ENCODE measurements at places on chromosomes 5 and 9.
A peak's percentile ranks its signal among the peaks of the same experiment; 100 is the strongest.

DNA sequence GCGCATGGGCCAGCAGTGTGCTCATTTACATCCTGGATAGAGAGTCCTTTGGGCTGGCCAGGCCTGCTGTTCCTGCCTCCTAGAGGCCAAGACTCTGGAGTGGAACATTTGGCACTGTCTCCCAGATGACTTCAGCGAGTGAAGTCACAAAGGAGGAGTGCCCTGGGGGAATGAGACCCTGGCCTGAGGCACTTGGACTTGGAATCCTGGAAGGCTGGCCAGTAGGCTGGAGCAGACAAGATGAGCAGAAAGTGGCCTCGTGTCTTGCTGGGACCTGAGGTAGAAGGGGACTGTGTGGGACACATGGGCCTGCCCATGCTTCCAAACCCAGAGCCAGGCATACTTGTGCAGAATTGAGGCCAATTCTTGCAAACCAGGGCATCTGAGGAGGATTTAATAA is at the start of gene TSSK1B:
TSS of gene TSSK1B (minus strand) at position 101 of the 400 bp plus-strand sequence. CDS start 150 bp downstream, outside the sequence.
- DNase-seq = no peak

DNA sequence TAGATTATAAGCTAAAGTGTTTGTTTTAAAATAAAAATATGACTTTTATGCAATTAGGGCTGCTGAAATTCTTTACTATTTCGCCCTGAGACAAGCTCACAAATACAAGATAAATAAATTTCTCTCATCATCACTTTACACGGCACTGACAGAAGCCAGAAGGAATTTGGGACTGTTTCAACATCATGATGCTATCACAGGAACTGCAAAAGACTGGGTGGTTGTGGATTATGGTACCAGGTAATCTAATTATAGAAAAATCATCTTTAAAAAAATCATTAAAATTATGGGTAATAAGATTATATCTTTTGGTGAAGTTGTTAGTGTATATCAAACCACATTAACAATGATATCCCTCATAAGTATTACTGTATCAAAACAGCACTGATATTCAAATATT is 95.0 kb downstream of the MAN2A1 start:
- no peak for DNase-seq

GRCh38 chr9:132605387-132605786 is 23.0 kb downstream of the BARHL1 start:
- no peak for DNase-seq

DNA sequence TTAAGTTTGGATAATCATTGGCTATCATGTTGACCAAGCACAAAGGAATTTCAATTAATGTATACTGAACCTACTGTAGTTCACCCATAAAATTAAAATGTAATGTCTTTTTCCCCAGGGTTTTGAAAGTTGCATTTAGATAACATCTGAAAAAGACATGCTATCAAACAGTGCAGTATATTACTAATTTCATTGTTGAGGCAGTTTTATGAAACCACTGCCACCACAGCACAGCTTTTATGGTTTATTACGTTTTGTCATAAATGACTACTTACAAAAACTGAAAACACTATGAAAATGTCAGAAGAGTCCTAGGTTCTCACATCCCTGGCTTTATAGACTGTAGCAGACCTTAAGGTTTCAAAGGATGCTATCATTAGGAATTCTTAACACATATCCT is 32.0 kb upstream of the HAPLN1 start:
- no peak for DNase-seq

DNA sequence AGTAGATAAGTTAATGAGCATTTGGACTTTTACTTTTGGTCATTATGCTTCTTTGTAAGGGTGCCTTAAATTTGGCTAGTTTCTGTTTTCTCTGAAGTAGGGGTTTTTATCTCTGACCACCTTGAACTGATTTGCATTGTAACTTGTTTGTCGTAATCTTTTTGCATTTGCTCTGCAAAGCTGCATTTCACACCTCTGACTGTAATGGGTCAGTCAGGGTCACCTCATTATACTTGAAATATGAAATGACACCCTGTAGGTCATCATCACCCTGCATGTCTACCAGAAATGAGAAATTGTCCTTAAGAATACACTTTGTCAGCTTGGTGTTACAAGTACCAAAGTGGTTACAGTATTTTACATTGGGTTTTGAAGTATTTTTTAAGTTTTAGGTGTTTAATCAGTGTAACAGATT is 74.0 kb downstream of the KCNN2 start:
- no peak for DNase-seq

- no peak for DNase-seq
Observed at GRCh38 chr5:128254789-128255188, 171.2 kb downstream of the SLC12A2 start.

DNA sequence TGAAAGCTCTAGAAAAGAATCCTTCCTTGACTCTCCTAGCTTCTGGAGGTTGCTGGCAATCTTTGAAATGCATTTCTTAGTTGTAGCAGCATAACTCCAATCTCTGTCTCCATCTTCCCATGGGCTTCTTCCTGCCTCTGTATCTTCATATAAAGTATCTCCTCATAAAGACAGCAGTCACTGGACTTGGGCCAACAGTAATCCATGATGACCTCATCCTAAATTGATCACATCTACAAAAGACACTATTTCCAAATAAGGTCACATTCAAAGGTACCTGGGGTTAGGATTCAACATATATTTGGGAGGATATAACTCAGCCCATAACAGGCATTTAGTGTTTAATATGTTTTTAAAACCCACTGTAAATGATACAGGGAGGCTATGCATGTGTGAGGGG is 123.3 kb downstream of the MLLT3 start:
- DNase-seq = no peak

DNA sequence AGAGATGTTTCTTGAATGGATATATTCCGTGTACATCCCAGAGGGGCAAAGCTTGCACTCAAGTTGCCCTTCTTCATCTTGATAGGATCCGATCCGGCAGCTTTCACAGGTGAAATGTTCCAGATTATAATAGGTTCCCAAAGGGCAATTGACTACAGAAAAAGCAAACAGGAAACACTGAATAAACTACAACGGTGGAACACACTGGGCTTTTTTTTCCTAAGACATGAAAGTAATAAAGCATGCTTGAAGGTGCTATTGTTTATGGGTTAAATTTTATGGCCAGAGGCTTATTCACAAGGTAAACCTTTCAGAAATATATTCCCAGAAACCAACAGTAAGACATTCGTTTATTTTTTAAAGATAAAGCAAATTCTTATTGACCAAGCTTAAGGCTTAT is 110.6 kb downstream of the SVEP1 start:
- no peak for DNase-seq

DNA sequence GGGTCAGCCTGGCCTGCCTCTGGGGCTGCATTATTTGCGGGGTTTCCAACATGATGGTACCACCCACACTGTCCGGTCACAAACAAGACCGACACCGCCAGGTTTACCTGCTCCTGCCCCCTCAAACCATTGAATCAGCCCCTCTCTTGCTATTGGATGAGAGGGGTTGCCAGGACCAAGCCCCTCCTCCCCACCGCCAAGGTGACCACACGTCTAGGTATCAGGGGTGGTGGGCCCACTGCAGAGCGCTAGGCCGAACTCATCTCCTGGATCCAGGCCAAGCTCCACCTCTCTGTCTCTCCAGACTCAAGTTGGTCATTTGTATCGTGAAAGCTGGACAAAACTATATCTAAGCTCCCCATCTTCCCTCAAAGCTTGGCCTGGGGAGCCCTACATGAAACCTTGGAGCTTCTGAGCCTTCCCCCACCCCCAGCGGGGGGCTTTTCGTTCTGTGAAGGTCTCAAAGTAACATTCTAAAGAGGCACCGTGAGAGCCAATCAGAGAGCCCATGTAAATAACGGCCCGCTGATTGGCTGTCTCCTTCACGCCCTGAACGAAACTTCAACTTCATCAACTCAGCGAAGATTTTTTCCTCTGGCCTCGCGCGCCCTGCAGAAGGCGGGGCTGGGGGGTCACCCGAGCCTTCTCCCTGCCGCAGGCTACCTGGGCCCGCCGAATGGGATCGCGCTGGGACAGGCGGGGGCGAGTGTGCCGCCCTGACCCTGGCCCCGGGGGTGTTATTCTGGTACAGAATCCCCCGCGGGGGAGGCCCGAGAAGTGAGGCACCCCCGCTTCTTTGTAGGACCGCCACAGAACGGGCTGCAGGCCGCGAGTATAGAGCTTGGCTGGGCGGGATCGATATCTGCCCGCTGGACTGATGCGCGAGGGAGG is 49.6 kb upstream of the PSD2 start:
- peak; percentile 17 for DNase-seq

GRCh38 chr9:99391937-99392594 is 170.0 kb downstream of the SEC61B start:
- DNase-seq = no peak

- DNase-seq = no peak
Observed at GRCh38 chr9:129586245-129586644, 34.7 kb downstream of the C9orf50 start.

- no peak for DNase-seq
Observed at GRCh38 chr9:82600536-82601292, 462.2 kb downstream of the RASEF start.

DNA sequence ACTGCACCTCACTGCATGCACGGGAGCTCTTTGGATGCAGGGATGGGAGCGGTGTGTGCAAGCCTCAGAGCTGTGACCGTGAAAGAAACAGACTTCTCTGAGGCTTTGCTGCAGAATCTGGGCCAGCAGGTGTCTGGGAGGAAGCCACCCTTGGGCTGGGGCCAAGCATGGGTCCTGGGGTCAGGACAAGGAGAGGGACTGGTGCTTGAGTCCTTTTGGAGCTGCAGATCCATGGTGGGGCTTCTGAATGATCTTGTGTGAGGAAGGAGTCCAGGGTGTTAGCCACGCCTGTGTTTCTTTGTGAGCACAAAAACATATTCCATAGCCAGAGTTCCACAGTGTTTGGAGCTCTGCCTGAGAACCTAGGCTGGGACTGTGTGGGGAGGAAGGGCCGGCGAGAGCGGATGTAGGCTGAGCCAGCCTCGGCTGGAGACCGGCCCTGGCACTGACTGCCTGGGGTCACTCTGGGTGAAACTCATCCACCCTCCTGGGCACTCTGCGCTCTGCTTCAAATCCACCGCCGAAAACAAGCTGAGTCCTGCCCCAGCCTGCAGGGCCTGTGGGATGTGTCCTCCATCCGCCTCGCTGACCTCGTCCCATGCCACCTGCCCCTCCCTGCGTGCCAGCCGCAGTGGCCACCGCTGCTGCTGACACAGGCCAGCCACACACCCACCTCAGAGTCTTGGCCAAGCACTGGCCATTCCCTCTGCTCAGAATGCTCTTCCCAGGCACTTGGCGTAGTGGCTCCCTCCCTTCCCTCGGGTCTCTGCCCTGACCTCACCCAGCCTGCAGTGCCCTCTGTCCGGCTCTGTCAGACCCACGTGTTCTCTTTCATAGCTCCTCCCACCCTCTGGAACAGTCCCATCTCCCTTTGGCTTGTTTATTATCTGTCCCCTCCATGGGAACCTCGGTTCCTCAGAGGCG is 26.7 kb downstream of the ERGIC1 start:
- no peak for DNase-seq

- no peak for DNase-seq
Observed at GRCh38 chr5:66680804-66681203, 84.6 kb downstream of the MAST4 start.

- DNase-seq = no peak
Observed at GRCh38 chr5:123868267-123868666, 356.3 kb downstream of the CSNK1G3 start.

GRCh38 chr9:128276574-128277270 is 646 bp downstream of the SWI5 start:
- DNase-seq = no peak

DNA sequence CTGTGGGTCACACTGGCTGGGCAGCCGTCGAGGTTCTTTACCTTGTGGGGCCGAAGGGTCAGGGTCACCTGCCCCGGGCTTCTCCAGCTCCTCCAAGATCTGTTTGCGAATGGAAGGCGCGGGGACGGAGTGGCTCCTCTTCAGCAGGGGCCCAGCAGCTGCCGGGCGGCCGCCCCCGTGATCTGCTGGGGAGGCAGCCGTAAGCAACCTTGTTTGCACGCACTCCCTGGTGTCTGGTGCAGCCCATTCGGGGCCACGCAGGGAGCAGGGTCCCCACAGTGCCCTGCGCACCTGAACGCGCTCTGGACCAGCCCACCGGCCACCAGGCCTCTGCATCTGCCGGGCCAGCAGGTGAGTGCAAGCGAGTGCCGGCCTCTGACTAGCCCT is 34.9 kb downstream of the PNPLA7 start:
- no peak for DNase-seq

DNA sequence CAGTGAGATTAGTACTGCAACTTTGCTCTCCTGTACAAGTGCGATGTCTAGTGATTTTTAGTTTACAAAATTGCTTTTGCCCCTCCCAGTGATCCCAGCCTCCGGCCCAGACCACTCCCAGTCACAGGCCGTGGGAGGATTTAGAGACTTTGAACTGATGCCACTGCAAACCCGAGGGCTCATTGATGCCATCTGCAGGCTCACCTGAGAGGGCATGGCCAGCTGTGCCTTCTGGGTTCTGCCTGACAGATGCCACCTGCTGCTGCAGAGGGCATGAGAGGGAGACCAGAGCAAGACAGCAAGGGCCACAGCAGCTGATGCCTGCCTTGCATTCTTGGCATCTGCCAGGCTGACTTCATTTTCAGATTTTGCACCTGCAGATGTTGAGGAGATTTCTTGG is 593.8 kb downstream of the CDK5RAP2 start:
- DNase-seq = no peak

- no peak for DNase-seq
Observed at GRCh38 chr5:175535796-175536195, 57.4 kb downstream of the SFXN1 start.

GRCh38 chr5:43294226-43294625 is 19.0 kb downstream of the HMGCS1 start:
- DNase-seq = no peak

DNA sequence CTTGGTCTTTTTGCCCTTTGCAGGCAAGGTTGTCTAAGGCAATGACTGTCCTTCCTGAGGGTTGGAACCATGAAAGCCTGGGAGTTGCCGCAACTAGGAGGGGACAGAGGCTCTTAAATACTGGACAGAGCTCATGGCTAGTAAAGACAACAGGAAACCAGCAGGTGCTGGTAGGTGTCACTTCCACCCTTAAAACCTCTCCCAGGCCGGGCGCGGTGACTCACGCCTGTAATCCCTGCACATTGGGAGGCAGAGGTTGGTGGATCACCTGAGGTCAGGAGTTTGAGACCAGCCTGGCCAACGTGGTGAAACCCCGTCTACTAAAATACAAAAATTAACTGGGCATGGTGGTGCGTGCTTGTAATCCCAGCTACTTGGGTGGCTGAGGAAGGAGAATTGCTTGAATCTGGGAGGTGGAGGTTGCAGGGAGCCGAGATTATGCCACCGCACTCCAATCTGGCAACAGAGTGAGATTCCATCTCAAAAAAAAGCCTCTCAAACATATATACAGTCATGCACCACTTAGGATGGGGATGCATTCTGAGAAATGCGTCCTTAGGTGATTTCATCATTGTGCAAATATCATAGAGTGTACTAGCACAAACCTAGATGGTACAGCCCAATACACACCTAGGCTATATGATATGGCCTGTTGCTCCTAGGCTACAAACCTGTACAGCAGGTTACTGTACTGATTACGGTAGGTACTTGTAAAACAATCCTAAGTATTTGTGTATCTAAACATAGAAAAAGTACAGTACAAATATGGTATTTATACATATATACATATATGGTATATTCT is 102.7 kb downstream of the HSPA4 start:
- DNase-seq = no peak

GRCh38 chr9:98251551-98251950 is 3.9 kb downstream of the TBC1D2 start:
- DNase-seq = no peak

Data from activated T-cell treated with anti-CD3 and anti-CD28 coated beads for 24 hours (primary cell).